Body of pancreas (tissue), 4 donors: ENCODE measurements at places on chromosomes 2 and 18. TPM values are rescaled to one million over a fixed set of nuclear protein-coding genes. Genes with fewer than 3 reads are reported as not detected.

DNA sequence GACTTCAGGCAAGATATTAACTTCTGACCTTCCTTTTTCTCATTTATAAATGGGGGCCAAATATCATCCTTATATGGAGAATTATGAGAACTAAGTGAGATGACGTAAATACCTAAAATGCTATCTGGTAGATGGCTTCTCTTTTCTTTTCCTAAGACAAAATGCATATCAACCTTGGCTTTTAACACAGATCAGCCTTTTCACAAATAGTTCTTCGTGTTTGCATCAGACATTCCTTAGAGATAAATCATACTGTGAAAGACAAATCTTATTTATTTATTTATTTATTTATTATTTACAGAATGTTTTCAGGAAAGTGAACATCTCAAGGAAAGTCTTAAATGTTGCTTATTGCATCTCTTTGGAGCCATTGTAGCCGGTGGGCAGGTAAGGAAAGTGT lies 62.8 kb downstream of the NBEAL1 start:
- DNase-seq, result no peak

DNA sequence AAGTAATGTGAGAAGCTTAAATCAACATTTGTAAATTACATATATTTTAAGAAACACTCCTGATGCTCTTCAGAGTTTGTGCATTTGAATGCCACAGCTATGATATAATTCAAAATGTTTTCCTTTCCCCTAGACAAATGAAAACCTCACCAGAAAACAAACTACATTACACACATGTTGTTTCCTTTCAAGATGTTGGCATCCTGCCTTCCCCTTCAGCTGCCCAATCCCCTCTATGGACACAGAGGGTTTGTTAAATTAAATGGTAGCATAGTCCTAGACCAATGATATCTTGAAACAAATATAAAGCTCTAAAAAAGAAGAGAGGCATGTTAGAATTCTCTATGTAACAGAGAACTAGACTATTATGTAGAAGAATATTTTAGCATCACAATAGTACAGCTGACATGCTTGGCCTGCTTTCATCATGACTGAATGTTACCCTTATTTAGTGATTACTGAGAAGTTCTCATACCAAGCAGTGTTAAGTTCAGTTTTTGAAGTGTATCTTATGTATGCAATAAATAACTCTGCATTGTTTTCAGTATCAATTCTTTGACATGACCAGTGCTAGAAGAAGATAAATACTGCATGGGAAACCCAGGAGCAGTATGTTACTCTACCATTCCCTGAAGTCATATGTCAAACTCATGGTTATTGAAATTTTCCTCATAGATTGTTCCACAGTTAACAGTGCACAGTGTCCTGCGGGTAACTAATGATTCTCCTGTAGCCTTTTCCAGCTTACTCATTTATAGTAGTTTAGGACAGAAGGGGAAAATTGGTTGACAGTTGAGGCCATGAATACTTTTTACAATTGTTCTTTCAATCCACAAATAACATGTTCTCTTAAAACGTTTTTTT lies 316.3 kb upstream of the KCNJ3 start:
- DNase-seq, result no peak

GRCh38 chr2:171566753-171567152 lies 44.5 kb downstream of the CYBRD1 start:
- no peak for DNase-seq

DNA sequence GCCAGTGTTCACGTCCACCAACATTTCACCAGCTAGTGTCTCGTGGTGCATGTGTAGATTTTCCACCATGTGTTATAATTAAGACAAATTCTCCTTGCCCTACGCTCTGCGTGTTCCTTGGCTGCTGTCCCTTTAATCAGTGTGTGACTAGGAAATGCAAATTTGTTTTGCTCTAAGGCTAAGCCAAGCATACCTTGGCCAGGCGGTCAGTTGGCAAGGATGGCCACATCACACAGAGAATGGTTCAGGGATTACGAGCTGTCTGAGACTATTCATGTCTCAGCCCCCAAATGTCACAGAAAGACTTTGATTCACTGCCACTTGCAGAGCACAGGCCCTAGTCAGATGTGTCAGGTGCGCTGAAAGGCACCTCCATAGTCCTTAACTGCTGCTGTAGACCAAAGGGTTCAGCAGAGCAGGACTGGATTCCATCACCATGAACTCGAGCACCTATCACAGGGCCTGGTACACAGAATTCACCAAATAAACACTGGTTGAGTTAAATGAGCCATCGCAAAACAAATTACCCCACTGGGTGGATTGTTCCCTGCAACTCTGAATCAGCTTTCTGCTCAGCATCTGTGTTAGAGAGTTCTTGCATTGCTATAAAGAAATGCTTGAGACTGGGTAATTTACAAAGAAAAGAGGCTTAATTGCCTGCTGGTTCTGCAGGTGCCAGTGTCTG lies 128.4 kb downstream of the CABLES1 start:
- no peak for DNase-seq

- DNase-seq, result no peak
Measured at GRCh38 chr2:211900000-211900399, 638.6 kb downstream of the ERBB4 start.

DNA sequence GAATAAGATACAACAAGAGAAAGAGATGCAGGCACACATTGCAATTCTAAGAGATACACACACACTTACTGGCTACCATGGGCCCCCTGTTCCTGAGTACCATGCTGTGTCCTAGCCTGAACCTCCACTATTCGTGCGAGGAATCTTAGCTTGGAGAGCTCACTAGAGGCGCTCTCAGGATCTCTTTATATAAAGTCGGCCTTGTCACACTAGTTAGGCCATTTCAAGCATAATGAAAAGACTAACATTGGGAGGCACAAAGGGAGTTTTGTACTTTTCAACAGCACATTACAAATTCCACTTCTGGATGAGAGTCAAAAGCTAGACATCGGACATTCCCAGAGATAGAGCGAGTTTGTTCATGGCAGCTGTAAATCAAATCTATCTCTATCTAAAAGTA lies 365.2 kb downstream of the DSEL start:
- no peak for DNase-seq

- DNase-seq, result peak; percentile 43
Measured at GRCh38 chr2:162403884-162404283, 60.0 kb downstream of the GCA start.

- no peak for DNase-seq
Measured at GRCh38 chr2:235149240-235149659, 197.4 kb downstream of the SH3BP4 start.

DNA sequence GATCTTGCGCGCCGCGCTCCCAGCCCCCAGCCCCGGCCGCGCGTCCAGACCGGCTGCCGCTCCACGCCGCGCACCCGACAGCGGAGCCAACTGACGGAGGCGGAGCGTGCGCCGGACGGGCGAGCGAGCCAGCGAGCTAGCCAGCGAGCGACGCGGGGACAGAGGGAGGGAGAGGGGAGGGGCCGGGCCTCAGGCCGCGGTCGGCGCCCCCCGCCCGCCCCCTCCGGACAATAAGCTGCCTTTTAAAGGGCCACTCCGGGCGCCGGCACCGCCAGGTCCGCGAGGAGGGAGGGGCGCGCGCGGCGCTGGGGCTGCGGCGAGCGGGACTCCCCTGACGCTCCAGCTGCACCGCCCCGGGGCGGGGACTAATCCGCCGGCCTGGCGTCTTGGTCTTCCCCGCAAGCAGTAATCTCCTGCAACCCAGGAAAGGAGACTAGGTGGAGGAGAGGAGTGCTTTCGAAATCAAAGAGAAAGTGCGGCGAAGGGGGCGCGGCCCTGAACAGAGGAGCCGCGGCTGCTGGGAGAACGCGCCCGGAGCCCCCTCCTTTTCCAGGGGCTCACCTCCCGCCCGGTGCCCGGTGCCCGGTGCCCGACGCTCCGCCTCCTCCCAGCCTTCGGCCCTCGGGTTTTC lies at the start of gene BIN1:
BIN1 (minus strand) TSS at position 164 of the 631 bp plus-strand sequence. CDS start 211 bp downstream, outside the sequence.
- DNase-seq, result peak; percentile 87

- no peak for DNase-seq
Measured at GRCh38 chr2:161206471-161207032, 46.3 kb downstream of the TANK start.

DNA sequence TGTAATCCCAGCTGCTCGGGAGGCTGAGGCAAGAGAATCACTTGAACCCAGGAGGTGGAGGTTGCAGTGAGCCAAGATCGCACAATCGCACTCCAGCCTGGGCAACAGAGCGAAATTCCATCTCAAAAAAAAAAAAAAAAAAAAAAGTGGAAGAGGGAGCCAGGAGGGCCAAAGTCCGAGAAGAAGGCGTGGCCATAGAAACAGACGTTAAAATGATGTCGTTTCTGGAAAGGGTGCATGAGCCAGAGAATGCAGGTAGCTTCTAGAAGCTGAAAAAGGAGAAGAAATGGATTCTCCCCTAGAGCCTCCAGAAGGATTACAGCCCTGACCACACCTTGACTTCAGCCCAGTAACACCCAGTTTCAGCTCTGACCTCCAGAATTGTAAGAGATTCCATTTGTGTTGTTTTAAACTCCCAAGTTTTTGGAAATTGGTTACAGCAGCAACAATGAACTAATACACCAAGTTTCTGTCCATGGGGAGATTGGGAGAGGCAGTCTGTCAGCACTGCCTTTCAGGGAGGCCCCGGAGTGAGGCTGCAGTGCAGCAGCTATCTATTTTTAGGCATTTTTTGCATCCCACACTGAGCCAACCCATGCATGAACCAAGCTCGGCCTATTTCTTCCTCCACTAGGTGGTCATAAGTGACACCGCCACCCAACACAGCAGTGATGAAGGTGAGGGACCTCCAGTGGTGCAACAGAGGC lies 14.2 kb upstream of the TRAF3IP1 start:
- peak; percentile 56 for DNase-seq

DNA sequence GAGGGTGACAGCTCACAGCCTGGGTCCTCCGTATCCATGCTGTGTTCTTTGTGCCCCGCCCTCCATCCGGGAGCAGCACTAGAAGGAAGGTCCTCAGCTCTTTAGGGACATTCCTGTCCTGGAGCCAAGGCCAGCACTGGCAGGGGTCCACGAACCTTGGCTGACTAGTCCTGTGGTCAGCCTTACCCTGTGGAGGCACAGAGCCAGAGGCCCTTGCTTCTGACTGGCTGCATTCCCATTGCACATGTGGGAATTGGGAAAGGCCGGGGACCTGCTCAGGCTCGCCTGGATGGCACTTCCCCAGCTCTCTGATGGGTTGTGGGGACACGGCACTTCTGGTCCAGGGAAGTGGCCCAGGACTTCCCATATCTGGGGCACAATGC lies 24.9 kb upstream of the RHOB start:
- peak; percentile 96 for DNase-seq

DNA sequence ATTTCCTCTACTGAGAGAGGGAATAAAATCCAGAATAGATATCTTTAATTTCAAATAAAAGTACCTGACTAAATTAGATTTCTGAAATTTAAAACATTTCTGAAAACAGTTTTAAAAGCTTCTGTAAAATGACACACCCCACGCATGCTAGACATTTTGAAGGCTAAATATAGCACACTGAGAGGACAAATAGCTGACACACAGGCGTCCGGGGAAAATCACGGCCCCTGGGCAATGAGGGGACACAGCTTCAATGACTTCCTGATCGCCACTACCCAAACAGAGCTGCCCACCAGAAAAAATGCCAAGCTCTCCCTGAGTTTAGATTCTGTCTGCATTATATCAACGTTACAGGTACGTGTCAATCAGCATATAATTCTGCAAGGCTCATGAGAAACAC lies 10.9 kb downstream of the TBC1D8 start:
- no peak for DNase-seq

DNA sequence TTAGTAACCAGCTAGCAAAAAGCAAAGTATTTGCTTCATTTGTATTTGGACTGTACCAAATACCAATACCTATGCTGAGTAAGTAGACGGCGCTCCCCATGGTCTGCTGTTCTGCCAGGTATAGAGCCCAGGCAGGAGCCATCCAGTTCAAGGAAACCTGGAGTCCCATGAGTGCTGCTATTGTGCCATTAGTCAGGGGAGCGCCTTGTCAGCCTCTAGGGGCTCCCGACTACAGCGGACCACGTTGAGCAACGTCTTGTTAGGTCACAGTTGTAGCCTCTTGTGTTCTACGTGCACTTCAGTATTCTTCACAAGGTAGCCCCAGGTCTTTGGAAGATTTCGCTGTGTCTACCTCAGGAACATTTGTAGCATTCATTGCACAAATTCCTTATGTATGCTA lies 21.6 kb upstream of the SLC9A2 start:
- no peak for DNase-seq

- no peak for DNase-seq
Measured at GRCh38 chr2:211816754-211817153, 721.8 kb downstream of the ERBB4 start.

DNA sequence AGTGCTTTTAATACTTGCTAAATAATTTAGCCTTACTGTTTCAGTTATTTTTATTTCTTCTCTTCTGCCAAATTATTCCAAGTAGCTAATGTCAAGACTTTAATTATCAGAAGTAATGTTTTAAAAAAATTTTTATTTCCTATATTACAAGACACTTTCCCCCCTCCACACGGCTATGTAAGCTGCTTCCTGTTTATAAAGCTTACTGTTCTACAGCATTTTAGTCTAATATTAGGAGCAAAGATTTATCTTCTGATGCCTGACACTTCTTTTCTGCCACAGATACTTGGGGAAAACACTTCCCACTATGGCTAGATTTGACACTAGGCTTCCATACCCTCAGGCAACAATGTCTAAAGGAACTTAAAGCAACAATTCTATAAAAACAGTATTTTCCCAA lies 62.3 kb downstream of the ROCK1 start:
- DNase-seq, result no peak

DNA sequence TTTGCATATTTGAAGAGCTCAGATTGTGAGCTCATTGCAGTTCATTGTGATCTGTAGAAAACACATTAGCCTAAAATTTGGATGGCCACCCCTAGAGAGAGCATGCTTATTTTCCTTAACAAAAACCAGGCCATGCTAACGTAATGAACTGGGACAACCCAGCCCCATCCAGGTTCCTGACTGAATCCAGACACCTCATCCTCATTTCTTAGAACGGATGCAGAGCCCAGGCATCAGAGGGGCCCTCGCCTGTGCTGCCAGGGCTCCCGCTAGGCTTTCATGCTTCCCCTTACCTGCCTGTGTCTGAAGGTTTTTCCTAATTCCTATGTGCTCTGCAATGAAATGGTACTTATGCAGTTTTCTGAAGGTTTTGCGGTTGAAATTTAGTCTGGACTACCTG lies 171.1 kb downstream of the CCDC102B start:
- no peak for DNase-seq

PTH2R gene
- not detected for total RNA-seq

BIN1 gene
- total RNA-seq, result 24.4 TPM

FECH gene
- total RNA-seq, result 16.8 TPM

NMUR1 gene
- 6.3 TPM for total RNA-seq

ITPRIPL1 gene
- 0.33 TPM for total RNA-seq

FAM228A gene
- not detected for total RNA-seq

DHRS9 gene
- not detected for total RNA-seq

MPP4 gene
- total RNA-seq, result not detected
